ENCODE measurements at places on chromosomes 12 and 14. TPM values are rescaled to one million over a fixed set of nuclear protein-coding genes. Genes with fewer than 3 reads are reported as not detected.

B4GALNT1 gene
- 5.8 TPM for total RNA-seq

DNA sequence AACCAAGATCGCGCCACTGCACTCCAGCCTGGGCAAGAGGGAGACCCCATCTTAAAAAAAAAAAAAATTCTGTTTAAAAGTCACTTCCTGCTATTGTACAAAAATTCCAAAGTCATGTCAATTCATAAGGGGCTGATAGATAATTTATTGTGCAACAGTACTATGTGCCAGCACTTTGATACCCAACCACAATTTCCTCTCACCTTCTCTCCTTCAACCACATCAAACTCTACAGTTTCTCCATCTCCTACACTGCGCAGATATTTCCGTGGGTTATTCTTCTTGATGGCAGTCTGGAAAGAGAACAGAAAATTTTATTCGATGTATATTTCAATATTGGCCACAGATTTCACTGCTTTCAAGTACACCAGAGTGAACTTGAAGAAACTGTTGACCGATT is 7.6 kb downstream of the YBX3 start:
- no peak for DNase-seq

DNA sequence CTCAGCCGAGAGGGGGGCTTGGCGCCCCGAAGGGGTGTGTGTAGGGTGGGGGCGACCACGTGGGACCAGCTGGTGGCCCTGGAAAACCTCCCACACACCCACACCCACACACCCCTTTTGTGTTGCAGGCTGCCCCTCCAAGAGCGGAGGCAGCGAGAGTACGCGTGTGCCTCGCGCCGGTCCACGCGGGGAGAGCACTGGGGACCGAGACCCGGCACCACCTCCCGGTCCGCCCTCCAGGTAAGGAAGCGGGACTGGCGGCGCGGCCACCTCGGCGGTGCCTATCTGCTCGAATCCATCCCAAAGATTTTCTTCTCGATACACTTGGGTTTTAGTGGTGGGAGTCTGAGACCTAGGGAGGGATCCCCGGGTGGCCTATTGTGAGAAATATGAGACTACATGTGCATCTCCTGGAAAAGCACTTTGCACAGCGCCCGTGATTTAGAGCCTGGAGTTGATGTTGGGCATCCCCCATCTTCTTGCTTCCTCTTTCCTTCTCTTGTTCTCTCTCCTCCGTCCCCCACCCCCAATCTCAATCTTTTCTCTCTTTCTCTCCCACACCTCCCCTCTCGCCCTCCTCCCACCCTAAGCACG is 393 bp downstream of the SYT1 start:
- DNase-seq = no peak

DNA sequence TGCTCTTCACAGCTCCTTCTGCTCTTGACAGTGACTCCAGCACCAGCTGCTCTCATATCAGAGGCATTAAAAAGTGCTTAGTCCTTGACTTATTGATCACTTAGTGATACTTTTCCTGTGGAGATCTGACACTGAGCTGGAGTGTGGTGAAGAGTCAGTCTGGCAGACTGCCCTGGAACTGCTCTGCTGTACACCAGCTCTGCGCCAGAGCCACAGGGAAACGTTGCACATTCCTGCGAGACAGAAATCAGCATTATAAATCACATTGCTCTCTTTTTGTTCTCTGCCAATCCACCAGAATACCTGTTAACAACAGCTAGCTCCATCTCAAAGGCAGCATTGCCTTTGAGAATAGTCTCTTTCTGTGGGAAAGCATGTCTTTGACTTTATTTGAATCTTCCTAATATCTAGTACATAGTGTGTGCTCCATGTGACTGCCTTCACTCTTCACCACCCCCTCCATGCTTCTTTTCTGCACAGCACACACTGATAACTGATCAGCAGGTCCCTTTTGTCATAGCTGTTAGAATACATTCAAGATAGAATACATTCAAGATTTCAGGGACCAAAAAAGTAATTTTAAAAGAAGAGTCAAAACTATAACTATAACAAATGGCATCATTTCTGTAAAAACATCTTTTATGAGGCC is 48.2 kb upstream of the VSX2 start:
- no peak for DNase-seq

DNA sequence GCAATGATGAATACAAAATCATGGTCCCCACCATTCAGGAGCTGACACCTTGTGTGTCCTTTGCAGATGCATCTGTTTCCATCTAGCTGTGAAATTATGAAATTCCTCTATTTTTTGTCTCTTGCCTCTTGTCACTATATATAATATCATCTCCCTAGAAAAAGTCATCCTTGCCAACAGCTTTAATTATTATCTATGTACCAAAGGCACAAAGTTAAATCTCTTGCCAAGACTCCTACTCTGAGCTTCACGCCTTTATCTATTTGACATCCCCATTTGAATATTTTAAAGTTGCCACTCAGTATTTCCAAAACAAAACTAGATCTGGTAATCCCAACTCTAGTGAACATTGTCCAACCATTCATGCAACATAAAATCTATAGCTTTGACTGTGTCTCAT is 32.0 kb upstream of the PRB2 start:
- DNase-seq = no peak

MORN3 gene
- 0.05 TPM for total RNA-seq

GRCh38 chr14:47596860-47597259 is 78.5 kb downstream of the MDGA2 start:
- DNase-seq = no peak

- no peak for DNase-seq
These were observed 36.0 kb downstream of the SLC8A3 start for GRCh38 chr14:70152704-70153103.

Measured in HT-29 (cell line).